NCI-H1105 (cell line): ENCODE measurements at places on chromosomes 5 and 9.

DNA sequence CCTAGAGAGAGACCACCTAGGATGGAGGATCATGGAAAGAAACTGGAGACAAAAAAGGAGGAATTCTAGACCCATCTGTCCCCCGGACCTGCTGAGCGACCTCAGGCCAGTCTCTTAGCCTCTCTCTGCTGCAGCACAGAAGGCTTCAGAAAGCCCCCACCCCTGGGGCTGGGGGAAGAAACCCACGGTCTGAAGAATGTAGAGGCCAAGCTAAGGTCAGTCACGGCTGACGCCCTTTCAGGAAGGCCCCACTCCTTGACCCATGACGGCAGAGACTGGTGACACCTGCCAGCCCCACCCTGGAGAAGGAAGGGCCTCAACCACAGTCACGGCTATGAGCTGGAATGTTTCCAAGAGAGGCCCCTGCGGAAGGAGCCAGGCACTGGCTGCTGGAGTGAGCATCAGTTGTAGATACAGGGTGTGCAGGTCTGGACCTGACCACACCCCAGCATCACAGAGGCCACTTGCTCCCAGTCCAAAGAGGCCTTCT is 120.5 kb upstream of the BOD1 start:
- no peak for DNase-seq

DNA sequence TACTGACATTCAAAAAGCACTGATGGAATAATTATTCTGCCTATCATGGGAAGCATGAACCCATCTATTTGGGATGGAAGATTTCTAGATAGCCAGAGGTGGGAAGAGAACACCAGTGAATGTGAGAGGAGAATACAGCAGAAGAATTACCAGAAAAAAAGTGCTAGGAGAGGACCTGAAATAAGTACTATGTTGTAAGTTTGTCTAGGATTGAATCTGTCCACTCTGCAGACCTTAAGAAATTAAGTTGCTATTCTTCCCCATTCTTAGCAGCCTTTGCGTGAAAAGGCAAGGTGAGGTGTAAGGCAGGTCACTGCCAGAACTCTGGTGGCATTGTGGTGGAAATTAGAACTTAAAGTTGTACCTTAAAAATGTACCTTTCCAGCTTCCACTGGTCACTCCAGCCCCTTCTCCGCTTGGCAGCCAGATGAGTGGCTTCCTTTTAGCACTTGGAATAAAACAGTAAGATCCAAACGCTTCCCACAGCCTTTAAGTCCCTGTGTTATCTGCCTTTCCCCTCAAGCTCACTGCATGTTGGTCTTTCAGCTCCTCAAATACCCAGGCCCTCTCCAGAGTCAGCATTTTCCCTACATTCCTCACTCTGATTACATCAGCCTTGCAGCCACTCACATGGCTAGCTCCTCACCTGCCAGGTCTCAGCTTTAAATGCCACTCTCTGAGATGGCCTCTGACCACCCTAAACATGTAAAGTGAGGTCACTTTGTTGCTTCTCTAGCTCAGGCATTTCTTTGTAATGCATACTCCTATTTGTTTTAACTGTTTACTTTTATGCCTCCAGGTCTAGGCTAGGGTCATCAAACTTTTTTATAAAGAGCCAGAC is 253.0 kb downstream of the EPB41L4A start:
- DNase-seq = no peak

- DNase-seq = peak; percentile 30
Measured at GRCh38 chr5:116573279-116573701, 1.3 kb downstream of the SEMA6A start.

GRCh38 chr5:155915601-155916000 is 411.4 kb upstream of the SGCD start:
- DNase-seq = no peak

DNA sequence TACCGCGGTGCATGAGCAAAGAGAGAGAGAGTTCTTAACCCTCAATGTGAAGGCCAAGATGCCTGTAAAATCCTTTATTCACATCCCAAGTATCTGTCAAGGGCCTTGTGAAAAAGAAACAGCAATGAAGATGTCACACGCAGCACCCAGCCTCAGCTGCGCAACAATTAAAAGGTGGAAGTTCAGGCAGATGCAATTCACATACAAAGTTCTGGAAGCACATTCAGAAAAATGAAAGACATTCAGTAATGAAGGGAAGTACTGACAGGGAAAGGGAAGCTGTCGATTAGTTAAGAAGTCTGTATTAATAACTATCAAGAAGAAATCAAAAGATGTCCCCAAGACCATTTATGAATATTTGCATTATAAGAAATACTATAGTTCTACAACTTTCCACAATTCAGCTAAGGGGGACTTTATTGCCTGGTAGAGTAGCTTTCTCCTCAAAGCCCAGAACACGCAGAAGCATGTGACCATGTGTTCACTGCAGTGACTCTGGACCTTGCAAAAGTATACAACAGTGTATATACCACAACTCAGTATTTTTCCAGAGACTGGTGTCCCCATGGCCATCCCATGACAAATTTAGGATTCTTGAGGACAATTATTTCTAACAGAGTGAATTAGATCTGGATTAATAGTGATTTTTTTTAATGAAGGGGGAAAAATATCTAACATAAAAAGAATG is 137.5 kb downstream of the CDK5RAP2 start:
- DNase-seq = no peak

GRCh38 chr5:2178528-2178927 is 295.8 kb upstream of the IRX4 start:
- DNase-seq = no peak

DNA sequence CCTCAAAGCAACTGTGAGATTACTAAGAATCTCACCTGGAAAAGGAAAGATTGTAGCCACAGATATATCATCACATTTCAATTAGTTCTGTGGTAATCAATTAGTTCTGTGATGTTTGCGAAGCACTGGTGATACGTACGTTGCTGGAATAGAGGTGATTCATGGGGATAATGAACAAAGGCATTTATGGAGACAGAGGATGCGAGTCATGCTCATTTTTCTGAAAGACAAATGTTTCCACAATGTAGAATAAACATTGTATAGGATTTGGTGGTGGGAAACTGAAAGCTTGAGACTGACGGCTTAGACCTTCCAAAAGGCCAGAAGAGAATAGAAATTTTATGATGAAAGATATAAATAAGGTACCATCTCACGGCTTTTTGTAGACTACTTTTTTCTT is 507.3 kb upstream of the TYRP1 start:
- DNase-seq = no peak

DNA sequence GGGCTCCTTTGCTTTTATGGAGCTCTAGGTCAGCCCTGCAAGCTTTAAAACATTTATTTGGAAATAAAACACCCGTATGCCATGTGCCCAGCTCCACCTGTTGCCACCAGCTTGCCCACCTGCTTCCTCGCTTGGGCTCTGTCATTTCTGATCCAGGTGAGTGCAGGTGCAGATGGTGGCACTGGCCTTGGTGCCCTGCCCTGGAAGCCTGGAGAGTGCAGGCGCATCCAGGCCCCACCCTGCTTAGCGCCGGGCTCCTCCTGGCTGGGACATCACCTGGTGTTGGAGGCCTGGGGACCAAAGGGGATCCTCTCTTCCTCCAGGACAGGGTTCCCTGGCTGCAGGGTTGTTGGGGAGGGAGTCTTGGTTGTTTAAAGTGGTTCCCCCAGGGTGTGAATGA is 35.8 kb downstream of the WNK2 start:
- no peak for DNase-seq

DNA sequence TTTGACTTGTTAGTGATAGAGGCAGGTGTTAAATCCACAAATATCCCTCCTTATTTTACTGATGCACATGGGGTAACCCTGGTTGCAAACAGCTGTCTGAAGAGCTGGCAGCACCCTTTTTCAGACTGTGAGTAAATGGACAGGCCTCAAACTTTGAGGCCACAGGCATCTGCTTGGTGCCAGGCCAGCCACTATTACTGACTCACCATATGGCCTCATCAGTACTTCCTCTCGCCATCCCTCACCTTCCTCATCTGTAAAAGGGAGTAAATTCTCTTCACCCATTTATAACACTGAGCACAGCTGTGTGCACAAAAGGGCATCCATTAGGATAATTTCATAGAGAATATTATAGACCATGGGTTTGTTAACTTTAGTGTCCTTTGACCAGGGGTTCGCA is 11.9 kb upstream of the TNIP1 start:
- DNase-seq = no peak

- no peak for DNase-seq
Measured at GRCh38 chr9:71678999-71679398, 89.3 kb downstream of the CEMIP2 start.

GRCh38 chr5:89756955-89757354 is 652.6 kb downstream of the CETN3 start:
- DNase-seq = no peak

DNA sequence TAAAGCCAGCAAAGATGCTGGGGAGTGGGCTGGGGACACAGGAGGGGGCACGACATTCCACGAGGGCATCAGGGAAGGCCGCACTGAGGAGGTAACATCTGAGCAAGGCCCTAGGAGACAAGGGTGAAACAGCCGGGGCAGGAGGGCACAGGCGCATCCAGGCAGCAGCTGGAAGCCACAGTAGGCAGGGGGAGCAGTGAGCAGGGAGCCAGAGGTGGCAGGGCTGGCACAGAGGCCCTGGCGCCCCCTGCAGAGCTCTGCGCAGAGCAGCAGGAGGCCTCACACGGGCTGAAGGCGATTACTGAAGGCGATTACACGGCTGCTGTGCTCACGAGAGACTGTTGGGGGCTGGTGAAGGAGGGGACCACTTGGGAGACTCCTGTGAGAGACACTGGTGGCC is 15.4 kb downstream of the LMAN2 start:
- DNase-seq = no peak
